Stomach (tissue), 19 donors: ENCODE measurements at places on chromosomes 7 and 10.

- H3K27ac ChIP-seq: no peak overlapping the region
- DNase-seq: no peak
- peaks cover 30% of the 10 kb centered on the region for H3K27me3 ChIP-seq
- H3K4me1 ChIP-seq: no peaks in the 10 kb centered on the region
- H3K36me3 ChIP-seq: no peaks in the 10 kb centered on the region
These were observed 44.0 kb upstream of the CRTAC1 start for GRCh38 chr10:98074315-98074911.

DNA sequence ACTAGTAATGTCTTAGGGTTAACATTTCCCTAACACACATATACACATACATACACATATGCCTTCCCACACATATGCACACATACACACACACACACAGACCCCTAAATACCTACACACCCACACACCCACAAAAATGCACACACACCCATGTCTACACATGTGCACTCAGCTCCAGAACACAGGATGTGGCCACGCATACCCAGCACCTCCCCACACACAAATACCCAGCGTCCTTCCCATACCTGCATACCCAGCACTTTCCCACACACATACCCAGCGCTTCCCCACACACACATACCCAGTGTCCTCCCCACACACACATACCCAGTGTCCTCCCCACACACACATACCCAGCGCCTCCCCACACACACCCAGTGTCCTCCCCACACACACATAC lies 534.9 kb downstream of the DNAJB6 start:
- H3K4me1 ChIP-seq: peaks cover 13% of the 10 kb centered on the region
- no peak for DNase-seq
- H3K27ac ChIP-seq: no peak overlapping the region
- H3K27me3 ChIP-seq: peaks cover 38% of the 10 kb centered on the region
- H3K36me3 ChIP-seq: no peaks in the 10 kb centered on the region

DNA sequence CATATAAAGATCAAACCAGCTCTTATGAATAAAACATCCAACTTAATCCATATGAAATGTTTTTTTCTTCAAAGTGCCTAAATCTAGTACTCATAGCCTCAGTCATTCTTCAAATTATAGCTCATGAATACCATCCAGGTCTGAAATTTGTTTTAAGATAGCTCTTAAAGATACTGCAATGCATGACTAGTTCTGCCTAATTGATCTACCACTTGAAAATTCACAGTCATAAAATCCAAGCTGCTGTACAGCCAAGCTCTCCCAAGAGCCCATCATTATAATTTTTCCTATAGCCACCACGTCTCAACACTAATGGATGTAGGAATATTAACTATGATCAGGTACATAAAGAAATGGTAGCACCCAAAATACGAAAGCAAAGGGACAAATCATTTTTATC lies 87.9 kb upstream of the RNF148 start:
- no peak for DNase-seq
- H3K4me1 ChIP-seq: no peaks in the 10 kb centered on the region
- H3K27ac ChIP-seq: no peak overlapping the region
- no peak overlapping the region for H3K4me3 ChIP-seq
- no peaks in the 10 kb centered on the region for H3K36me3 ChIP-seq
- H3K27me3 ChIP-seq: no peaks in the 10 kb centered on the region

- H3K36me3 ChIP-seq: no peaks in the 10 kb centered on the region
- DNase-seq: no peak
These were observed 22.7 kb downstream of the ZNF22 start for GRCh38 chr10:45023426-45023825.
